ENCODE measurements at places on chromosomes 13 and 19.

- no peak for DNase-seq
Measured at GRCh38 chr13:50393628-50394027, 378.4 kb downstream of the KCNRG start.

- peak; percentile 44 for DNase-seq
Measured at GRCh38 chr19:19321141-19321577, 530 bp downstream of the MAU2 start.

- DNase-seq, result no peak
Measured at GRCh38 chr19:56291867-56292266, 19.3 kb downstream of the EDDM13 start.

- DNase-seq, result no peak
Measured at GRCh38 chr19:37987356-37988332, 80.6 kb downstream of the SIPA1L3 start.

DNA sequence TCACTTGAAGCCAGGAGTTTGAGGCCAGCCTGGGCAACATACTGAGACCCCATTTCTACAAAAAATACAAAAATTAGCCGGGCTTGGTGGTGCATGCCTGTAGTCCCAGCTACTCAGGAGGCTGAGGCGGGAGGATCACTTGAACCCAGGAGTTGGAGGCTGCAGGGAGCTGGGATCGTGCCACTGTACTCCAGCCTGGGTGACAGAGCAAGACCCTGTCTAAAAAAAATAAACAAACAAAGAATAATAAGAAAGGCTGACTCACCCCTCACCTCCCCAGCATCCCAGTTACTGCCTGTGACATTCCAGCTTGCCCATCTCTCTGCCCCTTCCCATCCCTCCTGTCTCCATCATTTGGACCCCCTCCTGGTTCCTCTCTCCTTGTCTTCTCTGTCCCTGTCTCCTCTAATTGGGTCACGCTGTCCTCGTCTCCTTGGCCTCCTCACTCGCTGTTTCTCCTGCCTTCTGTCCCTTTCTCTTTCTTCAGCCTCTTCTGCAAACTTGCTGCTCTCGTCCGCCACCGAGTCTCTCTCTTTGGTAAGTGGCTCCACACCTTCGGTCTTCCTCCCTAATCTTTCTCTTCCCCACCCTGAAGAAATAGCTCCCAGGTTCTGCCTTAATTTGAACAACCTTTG lies 77.7 kb downstream of the RYR1 start:
- DNase-seq, result no peak

DNA sequence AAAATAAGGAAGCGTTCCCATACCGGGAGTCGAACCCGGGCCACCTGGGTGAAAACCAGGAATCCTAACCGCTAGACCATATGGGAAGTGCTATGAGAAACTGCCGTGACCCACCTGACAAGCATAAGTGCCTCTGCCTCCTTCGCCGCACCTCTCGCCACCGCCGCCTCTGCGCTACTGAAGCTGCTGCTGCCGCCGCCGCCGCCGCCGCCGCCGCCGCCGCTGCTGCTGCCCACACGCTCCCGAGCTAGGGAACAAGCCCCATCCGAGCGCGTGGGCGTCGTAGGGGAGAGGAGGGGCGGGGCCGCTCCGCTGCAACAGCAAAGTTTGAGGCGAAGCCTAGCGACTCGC lies 610 bp upstream of the WBP4 start:
- DNase-seq, result peak; percentile 71

DNA sequence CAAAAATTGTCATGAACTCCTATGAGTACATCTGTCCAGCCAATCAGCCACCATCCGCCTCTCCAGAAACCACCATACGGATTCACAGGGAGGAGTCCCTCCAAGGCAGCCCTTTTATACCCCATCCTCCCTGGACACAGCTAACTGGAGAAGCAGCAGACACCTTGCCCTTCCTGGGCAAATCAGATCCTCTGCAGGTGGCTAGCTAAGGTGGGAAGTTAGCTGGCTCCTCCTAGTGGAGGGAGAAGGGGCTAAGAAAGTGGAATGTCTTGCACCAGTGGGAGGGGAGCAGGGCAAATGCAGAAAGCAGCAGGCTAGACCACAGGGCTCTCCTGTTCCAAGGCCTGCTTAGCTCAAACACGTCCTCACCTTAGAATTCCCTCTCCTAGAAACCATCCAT lies 46.2 kb upstream of the UQCRFS1 start:
- DNase-seq, result no peak

GRCh38 chr19:17855280-17856152 lies 4.2 kb upstream of the RPL18A start:
- peak; percentile 87 for DNase-seq

DNA sequence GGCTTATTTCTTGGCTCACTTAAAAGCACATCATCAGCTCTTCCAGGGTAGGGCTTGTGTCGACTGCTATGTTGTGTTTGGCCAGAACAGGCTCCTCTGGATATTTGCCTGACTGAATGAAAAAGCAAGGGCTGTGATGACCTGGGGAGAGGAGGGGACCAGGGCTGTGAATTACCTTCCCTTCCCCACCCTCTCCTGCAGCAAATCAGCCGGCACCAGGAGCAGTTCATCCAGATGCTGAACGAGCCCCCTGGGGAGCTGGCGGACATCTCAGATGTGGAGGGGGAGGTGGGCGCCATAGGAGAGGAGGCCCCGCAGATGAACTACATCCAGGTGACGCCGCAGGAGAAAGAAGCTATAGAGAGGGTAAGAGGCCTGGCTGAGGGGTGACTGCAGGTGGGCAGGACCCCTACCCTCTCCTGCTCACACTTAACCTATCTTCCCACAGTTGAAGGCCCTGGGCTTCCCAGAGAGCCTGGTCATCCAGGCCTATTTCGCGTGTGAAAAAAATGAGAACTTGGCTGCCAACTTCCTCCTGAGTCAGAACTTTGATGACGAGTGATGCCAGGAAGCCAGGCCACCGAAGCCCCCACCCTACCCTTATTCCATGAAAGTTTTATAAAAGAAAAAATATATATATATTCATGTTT lies 4.4 kb downstream of the GADD45GIP1 start:
- no peak for DNase-seq

All from CD4-positive, alpha-beta T cell (primary cell).